Progenitor cell of endocrine pancreas (in vitro differentiated cells): ENCODE measurements at places on chromosomes 3 and 15. TPM values are rescaled to one million over a fixed set of nuclear protein-coding genes. Genes with fewer than 3 reads are reported as not detected.

SLCO2A1 gene
- total RNA-seq, result 27.9 and 28.9 TPM in 2 replicates

C3orf49 gene
- total RNA-seq, result not detected in 2 replicates

DNA sequence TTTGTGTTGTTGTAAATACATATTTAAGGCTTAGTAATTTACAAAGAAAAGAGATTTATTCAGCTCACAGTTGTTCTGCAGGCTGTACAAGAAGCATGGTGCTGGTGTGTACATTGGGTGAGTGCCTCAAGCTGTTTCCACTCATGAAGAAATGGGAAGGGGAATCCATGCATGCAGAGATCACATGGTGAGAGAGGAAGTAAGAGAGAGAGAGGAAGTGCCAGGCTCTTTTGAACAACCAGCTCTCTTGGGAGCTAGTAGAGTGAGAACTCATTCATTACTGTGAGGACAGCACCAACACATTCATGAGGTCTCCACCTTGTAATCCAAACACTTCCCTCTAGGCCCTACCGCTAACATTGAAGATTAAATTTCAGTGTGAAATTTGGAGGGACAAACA is 909.2 kb downstream of the NSUN3 start:
- no peak overlapping the region for H3K4me3 ChIP-seq
- peaks cover 1% of the 10 kb centered on the region for H3K36me3 ChIP-seq
- H3K27me3 ChIP-seq, result no peaks in the 10 kb centered on the region
- H3K4me1 ChIP-seq, result peaks cover 3% of the 10 kb centered on the region
- no peak overlapping the region for H3K27ac ChIP-seq

GRCh38 chr3:111610612-111611054 is 15.5 kb upstream of the ZBED2 start:
- DNase-seq, result no peak
- H3K27ac ChIP-seq, result no peak overlapping the region
- no peaks in the 10 kb centered on the region for H3K36me3 ChIP-seq
- peaks cover 31% of the 10 kb centered on the region for H3K27me3 ChIP-seq
- no peak overlapping the region for H3K4me3 ChIP-seq

DNA sequence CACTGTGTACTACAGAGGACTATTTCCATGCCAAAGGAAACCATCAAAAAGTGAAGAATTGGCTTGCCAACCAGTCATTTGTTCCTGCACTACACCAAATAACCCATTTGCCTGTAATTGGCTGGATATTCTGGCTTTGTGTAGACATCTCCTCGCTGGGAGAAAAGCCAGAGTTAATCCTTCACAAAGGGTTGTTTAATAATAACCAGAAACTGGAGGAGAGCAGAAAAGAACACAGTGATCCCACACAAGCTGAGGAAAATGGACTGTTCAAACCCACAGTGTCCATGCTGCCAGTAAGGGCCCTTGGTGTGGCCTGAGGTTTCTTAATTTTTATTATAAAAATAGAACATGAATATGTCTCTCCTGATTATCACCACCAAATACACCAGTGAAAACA is 294.0 kb downstream of the RORA start:
- DNase-seq, result no peak
- peaks cover 5% of the 10 kb centered on the region for H3K4me1 ChIP-seq
- no peak overlapping the region for H3K4me3 ChIP-seq
- no peaks in the 10 kb centered on the region for H3K27me3 ChIP-seq
